BJ (cell line): ENCODE measurements at places on chromosomes 16 and 17. TPM values are rescaled to one million over a fixed set of nuclear protein-coding genes. Genes with fewer than 3 reads are reported as not detected.

GRCh38 chr16:51523400-51523799, 372.3 kb upstream of the SALL1 start:
- DNase-seq, result no peak

- DNase-seq, result no peak
Observed at GRCh38 chr17:34542700-34543336, 36.6 kb upstream of the TMEM132E start.

GRCh38 chr16:50856991-50857390, 115.1 kb downstream of the CYLD start:
- no peak for DNase-seq

Gene MEIOB
- polyA plus RNA-seq, result 0.25 and 0.28 TPM in 2 replicates

DNA sequence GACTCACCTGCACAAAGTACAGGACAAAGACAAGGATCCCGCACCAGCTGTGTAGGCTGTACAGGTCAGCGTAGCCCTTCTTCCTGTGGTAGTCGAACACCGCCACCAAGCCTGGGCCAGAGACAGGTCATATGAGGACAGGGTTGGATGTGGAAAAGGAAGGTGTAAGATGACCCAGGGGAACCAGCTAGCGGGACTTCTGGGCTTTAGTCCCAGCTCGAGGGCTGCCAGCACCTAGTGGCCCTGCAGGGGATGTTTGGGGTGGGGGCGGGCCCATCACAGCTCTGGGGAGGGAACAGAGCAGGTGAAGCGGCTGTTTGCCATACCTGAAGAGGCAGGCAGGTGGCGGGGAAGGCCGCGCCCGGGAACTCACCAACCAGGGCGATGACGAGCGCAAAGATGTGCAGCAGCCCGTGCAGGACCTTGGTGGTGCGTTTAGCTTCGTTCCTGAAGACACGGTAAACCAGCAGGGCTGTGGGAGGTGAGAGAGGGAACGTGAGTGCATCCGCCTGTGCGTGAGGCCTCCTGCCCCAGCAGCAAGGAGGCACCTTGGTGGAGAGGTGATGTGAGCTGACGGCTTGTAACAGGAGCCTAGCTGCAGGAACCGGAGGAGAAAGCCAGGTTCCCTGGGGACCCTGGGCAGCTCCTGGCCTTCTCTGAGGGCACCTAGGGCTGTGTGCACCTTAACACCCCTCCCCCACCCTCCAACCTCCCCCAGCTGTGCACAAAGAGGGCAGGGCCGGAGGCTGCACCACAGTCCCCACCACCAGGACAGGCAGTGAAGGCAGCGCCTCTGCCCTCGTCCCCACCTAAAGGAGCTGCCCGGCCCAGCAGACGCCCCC, 10.2 kb downstream of the CYB561 start:
- no peak for DNase-seq

- no peak for DNase-seq
Observed at GRCh38 chr17:75516619-75517296, 430 bp downstream of the TSEN54 start.

- no peak for DNase-seq
Observed at GRCh38 chr17:76502341-76503211, 1.4 kb upstream of the RHBDF2 start.

Gene KRTAP4-16
- not detected in 2 replicates for polyA plus RNA-seq

DNA sequence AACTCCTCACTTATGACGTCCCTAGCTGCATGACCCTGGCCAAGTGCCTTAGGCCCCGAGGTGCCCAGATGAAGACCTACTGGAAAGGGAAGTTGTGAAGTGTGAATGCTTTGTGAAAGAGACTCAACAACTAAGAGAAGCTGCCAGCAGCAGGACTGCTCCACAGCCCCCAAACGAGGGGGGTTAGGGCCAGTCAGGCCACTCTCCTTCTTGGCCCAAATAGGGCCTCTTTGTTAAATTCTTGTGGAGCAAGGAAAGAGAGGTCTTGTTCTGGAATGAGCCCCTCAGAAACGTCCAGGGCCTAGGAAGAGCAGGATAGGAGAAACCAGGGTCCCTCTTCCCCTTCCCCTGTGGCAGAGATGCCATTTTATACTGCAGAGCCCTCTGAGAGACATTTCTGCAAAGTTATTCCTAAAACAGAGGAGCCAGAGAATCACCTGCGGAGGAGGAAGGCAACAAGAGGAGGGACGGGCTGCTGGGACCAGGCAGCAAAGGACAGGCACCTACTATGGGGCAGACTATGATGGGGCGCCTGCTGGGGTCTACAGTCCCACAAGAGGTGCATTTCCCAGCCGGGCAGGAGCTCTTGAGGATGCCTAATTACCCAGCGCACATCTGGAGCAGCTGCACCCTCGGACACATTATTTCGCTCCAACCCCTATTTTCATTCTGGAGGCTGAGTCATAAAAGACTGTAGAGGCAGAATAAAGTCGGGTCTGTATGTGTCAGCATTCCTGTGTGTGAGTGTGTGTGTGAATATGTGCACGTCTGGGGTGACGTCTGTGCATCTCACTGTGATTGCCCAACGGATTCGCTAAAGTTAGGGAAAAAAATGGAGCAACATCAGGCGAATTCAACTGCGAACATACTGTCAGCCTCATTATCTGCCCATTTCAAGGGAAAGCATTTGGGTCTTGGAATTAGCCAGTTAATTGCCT, 11.4 kb upstream of the HOXB9 start:
- DNase-seq, result no peak

Gene CCL4
- not detected in 2 replicates for polyA plus RNA-seq

DNA sequence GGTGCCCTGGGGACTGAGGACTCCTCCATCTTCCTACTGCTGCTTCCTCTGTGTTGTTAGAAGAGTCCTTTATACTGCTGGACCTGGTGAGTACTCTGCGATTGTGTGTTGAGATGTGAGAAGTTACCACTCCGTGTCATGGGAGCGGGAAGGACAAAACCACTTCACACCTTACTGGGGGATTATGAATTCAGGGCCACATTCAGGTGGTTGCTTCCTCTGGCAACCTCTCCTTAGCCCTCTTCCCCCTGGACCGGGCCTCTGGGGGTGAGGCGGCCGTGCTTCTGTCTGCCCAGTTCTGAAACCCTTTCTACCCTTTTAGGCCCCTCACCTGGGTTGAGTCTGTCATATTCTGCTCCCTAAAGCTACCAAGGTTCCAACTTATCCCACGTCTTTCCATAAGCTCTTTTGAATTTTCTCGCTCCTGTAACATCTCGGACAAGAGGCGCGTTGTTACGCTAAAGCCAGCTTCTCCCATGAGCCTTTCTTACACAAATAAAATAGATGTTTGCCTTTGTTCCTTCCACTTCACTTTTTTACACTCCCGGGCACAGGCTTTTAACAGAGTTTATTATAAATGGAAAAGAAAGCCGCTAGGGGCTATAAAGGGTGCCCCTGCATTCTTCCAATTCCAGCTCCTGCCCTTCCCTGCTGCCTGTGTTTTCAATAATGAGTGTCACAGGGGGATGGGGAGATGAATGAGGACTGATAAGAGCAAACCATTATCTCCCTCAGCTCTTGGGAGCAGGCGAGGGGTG, 20.7 kb upstream of the CDH13 start:
- no peak for DNase-seq

GRCh38 chr16:71311553-71312158, 22.5 kb upstream of the CMTR2 start:
- no peak for DNase-seq

DNA sequence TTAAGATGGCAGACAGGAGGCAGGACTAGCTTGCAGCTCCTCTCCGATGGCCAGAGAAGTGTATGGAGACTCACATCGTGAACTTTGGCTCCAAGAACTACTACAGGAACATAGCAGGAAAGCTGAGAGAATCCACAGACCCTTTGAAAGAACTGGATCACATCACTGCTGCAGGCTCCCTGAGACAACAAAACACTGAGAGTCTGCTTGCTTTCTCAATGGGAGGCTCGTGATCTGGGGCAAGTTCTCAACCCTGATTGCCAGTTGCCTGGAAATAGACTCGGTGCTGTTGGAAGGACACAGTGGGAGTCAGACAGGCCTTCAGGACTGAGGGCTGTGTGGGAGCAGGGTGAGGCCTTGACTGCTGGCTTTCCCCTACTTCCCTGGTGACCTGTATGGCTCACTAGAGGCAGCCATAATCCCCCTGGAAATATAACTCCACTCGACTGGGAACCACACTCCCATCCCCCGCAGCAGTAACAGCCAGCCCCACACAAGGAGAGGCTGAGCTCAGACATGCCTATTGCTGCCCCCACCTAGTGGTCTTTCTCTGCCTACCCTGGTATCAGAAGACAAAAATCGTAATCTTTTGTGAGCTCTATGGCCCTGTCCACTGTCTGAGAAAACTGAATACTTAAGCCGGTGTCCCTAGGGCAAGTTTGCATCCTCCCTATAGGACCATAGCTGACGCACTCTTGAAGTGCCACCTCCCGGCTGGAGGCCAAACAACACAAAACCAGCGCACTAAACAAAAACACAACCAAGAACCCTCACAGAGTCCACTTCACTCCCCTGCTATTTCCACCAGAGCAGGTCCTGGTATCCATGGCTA, 238.4 kb downstream of the CEP112 start:
- DNase-seq, result no peak

- DNase-seq, result no peak
Observed at GRCh38 chr16:85256190-85256739, 144.0 kb upstream of the CIBAR2 start.

DNA sequence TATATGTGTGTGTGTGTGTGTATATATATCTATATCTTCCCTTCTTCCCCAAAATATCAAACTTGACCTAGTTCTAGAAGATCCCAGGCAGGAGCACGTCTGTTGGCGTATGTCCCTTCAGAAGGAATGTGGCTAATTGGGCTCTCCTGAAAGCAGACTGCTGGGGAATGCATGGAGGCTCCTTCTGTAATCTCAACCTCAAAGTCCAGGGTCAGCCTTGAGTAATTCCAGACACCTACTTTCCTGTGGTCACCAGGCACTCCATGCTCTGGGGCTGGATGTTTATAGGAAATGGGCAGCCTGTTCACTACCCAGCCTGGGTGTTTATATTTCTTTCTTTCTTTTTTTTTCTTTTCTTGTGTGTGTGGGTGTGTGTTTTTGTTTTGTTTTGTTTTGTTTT, 13.4 kb downstream of the BCO1 start:
- DNase-seq, result peak; percentile 50

Gene CDH1
- polyA plus RNA-seq, result 0.16 and 0.26 TPM in 2 replicates

GRCh38 chr16:88527186-88527936, 42.8 kb upstream of the ZC3H18 start:
- DNase-seq, result no peak

DNA sequence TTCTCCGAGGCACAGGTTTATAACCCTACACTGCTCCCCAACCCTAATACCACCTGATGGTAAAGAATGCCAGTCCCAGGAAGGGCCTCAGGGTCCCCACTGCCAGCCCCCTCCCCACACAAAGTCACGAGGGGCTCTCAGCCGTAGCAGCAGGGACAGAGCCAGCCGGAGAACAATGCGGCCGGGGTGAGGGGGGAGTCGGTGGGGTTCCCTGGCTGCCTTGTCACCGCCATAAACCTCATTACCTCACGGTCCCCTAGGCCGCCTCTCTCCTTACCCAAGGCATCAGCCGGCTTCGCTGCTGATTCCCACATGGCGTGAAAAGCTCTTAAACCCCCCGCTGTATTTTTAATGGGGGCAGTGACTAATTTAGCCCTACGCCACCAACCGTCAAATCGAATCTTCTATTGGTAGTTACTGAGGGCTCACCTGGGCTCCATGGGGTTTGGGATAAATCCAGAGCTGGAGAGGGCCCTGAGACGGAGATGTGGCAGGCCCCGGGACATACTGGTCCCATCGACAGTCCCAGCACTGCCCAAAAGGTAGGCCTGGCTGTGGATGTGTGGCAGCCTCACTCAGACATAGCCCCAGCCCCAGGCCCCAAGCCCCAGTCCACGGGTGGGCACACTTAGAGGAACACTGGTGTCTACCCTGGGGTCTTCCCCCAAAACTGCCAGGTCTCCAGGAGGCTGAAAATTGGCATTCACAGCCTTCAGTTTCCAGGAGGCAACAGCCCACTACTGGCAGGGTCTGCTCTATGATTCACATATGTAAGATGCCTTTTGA, 115.3 kb downstream of the C16orf78 start:
- DNase-seq, result no peak

GRCh38 chr16:28538733-28539596, at the start of gene NUPR1:
NUPR1 (minus strand) TSS chr16:28538974; CDS start chr16:28538907, 67 bp downstream.
- peak; percentile 93 for DNase-seq

DNA sequence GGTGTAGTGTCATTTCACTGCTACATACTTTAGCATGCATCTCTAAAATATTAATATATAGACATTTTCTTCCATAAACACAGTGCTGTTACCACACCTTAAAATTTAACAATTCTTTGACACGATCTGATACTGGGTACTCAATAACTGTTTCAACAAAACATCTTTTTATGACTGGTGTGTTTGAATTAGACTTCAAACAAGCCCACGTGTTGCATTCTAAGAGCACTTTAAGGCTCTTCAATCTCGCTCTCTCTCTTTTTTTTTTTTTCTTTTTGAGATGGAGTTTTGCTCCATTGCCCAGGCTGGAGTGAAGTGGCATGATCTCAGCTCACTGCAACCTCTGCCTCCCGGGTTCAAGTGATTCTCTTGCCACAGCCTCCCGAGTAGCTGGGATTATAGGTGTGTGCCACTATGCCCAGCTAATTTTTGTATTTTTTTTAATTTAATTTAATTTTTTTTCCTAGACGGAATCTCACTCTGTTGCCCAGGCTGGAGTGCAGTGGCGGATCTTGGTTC, 15.8 kb upstream of the SLC46A1 start:
- DNase-seq, result no peak

DNA sequence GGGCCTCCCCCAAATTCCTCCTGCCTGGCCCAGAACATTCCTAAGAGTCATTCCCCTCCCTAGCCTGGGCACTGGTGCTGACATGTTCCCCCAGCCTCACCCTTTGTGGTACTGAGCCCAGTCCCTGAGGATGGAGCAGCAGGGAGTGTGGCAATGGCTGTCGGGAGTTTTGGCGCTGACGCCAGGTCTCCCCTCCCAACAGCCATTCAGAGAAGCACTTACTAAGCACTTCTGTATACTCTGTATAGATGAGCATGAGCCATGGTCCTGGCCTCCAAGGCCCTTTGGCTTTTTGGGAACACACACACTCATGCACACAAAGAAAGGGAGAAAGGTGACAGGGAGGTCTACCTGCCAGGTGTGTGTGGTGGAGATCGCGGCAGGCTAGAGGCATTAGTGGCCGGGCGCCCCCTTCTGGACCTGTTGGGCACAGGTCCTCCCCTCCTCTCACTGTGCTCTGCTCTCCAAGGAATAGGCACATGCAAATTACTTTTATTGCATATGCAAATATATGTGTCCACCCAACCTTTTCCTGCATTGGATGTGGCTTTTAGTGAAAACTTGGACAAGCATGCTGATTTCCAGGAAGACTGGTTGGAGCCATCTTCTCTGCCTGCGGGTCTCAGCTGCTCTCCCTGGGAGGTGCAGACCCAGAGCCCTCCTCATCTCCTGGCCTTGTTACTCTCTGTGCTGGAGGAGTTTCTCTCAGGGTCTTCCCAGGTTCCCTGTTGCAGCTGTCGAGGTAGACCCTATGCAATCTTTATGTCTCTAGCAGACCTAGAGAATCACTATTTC, 17.4 kb upstream of the C17orf107 start:
- DNase-seq, result no peak

Gene KRT9
- polyA plus RNA-seq, result 0.04 TPM in 1 of 2 replicates, not detected in the other

GRCh38 chr16:22316411-22316811, 19.2 kb downstream of the POLR3E start:
- no peak for DNase-seq

Gene IRX3
- 2.2 and 2.3 TPM in 2 replicates for polyA plus RNA-seq
